ENCODE measurements at places on chromosomes 2 and 18.

- DNase-seq = no peak
Observed at GRCh38 chr2:29033656-29034055, 40.7 kb downstream of the PCARE start.

- DNase-seq = no peak
Observed at GRCh38 chr2:88054782-88055370, 707 bp downstream of the KRCC1 start.

- DNase-seq = no peak
Observed at GRCh38 chr2:73156539-73157124, 43.9 kb upstream of the RAB11FIP5 start.

DNA sequence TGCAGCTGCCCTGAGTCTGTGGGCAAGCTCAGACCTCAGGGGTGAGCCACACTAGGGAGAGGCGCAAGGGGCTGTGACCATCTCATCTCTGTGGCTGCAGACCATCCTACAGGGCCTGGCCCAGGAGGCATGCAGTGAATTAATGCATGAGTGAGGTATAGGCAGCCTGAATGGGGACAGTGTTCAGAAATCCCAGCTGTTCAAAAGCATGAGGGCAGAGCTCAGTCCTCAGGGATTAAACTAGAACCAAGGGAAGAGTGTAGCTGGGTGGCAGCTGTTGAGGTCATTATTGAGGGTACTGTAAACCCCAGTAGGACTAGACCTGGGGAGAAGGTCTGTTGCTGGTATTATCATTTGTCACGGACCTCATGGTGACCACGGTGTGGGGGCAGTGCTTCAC is 17.0 kb downstream of the TMEM177 start:
- no peak for DNase-seq

DNA sequence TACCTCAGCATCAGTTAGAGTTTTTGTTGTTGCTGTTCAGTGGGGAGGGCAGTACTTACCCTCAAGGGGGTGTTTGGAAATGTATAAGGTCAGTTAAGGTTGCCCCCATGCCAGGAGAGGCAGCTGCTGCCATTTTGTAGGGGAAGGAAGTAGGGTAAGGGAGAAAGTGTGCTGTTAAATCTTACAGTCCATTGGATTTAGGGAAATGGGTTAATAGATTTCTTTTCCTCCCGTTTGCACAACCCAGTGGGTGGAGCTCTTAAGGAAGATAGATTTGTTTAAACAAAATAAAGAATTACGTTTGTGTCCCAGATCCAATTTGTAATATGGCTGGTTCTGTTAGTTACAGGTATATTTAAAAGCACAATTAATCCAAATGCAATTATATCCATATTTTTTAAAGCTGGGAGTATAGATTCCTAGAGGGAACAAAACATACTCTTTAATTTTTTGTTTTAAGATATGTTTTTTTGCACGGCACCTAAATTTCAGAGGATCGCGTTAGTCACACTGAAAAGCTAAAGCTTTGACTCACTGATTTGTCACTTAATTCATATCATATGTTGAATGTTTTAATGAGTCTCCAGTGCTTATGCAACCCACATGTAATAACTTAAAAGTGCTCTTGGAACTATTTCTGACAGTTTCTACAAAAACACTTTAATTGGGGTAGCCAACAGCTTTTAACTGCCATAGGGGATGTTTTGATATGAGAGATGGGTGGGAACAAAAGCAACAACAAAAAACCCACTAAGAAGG is 9.0 kb upstream of the CWC22 start:
- no peak for DNase-seq

GRCh38 chr2:174121175-174121574 is 127.2 kb downstream of the OLA1 start:
- DNase-seq = no peak

GRCh38 chr18:70732188-70732587 is 443.3 kb downstream of the SOCS6 start:
- DNase-seq = no peak

GRCh38 chr2:215435280-215435869 is 493 bp downstream of the FN1 start:
- DNase-seq = no peak

GRCh38 chr2:57429831-57430230 is 616.8 kb upstream of the VRK2 start:
- DNase-seq = no peak

- no peak for DNase-seq
Observed at GRCh38 chr2:107542314-107542740, 284.4 kb upstream of the RGPD4 start.

DNA sequence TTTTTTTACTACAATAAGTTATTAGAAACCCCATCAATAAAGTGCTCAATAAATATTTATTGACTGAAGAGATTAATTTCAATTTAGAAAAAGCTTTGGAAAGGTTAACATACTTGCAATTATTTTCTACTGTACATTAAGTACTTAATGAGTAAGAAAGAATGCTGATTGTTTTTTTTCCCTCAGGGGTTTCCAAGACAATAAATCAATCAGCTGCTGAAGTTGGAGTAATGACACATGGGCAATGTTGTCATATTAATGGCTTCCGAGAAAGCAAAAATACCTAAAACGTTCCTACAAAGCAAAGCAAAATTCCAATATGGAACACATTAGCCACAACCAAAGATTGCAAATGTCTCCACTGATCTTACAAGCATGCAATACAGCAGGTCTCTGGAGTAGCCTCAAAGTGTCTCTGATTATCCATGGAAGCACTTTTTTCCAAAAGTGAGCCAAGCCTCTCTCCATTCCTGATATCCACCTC is 66.7 kb downstream of the ZC3H6 start:
- no peak for DNase-seq

DNA sequence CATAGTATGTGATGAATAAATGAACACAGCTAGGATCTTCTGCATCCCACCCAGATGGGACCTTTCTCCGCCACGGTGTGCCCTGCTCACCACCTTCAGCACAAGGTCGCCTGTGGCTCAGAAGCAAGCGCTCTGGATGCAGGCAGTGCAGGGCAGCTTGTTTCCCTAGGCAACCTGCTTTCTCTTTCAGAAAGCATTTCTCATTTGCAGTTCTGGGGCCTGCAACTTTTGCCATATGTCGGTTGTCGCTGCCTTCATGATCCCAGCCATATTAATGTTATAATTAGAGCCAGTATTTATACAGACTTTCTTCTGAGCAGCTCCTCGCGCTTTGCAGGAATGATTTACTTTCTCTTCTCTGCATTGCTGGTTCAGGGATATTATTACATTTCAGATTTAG is 692.8 kb downstream of the RNF144A start:
- no peak for DNase-seq

- no peak for DNase-seq
Observed at GRCh38 chr2:149331023-149331400, 625 bp downstream of the LYPD6 start.

DNA sequence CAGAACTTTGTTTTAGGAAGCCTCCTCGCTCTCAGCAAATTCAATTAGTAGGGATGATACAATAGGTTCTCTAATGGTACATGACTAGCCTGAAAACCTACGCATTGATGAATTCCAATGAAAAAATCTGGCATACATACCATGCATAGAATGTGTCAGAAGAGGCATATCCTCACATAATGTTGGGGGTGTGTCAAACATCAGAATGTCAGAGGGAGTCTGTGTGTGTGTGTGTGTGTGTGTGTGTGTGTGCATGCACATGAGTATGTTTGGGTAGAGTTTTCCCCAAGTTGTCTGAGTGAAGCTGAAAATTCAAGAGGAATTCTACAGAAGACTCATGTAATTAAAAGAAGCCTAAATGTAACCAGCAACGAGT is 78.5 kb downstream of the FIGN start:
- no peak for DNase-seq

GRCh38 chr2:6896930-6897759 is 19.6 kb downstream of the RSAD2 start:
- no peak for DNase-seq

GRCh38 chr2:108641756-108642155 is 77.5 kb upstream of the RANBP2 start:
- no peak for DNase-seq

- DNase-seq = no peak
Observed at GRCh38 chr2:136134126-136134525, 16.2 kb upstream of the CXCR4 start.

DNA sequence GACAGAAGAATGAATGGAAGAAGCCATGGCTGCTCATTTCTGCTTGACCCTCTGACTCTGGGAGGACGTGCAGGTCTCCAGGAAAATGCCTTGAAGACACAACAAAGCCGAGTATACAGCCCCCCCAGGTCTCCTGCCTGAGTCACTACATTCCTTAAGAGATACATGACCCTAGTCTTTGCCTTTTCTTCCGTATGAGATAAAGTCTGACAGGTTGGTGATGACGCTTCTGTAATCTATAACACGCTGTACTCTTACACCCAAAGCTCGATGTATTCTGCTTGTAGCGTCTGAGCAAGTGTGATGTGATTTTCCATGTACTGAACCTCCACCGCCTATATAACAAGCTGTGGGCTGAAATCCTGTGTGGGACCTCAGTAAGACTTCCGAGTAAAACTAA is 77.3 kb downstream of the KCTD1 start:
- DNase-seq = no peak

GRCh38 chr2:106582148-106583143 is 95.3 kb downstream of the CD8B2 start:
- peak; percentile 13 for DNase-seq

DNA sequence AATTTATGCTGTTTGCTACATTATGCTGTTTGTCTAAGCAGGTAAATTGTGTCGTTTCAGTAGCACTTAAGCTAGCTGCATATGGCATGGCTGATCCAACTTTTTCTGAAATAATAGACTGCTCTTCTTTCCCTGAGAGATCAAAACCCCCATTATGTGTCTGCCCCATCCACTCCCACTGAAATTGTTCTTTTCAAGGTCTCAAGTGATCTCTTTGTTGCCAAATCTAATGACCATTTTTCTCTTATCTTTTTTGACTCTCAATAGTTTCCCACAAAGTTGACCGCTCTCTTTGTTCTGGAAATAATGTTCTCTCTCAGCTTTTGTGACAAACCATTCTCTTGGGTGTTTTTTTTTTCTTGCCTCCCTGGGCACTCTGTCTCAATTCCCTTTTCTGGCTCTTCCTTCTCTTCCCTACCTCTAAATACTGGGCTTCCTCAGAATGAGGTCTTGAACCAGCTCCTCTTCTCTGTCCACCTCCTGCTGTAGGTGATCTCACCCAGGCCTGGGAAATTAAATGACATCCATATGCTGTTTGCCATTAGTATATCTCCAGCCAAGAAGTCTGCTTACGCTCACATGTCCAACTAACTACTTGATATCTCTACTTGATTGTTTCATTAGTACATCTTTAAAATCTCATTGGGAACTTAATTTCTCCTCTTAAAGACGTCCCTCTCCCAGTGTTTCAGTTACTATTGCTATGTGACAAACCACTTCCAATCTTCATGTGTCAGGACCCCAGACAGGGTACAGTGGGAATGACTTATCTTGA is 107.3 kb upstream of the TLK1 start:
- no peak for DNase-seq

DNA sequence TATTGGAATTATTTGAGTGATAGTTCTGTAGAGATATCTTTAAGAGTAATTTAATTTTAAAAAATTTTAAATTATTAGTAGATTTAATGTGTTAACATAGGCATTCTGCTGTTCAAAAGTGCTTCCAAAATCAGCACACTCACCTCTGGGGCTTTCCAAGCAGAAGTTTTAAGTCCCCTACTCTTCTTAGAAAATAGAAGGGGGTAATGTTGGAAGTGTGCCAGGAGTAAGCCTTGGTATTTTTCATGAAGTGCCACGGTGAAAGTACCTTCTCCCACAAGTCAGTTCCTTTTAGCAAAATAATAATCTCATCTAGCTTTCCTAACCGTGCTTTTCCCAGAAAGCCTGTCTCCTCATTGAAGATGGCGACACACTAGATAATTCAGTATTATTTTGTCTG is 3.9 kb upstream of the TNFRSF11A start:
- DNase-seq = no peak

DNA sequence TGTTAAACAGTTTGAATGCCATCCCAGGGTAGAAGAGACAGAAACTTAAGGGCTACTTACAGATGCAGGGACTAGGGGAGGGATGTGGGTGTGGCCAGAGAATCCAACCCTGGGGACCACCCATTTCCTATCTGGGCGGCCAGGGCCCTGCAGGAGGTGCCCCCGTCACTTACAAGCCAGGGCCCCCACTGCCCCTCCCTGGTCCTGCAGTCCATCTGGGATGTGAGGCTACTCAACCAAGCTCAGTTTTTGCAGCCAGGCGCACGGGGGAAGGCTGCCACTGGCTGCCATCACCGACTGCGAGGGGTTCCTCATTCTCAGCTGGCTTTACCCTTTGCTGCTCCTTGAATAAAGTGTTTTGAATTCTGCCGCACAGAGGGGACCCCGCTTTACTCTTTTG is 42.1 kb downstream of the RRM2 start:
- no peak for DNase-seq

DNA sequence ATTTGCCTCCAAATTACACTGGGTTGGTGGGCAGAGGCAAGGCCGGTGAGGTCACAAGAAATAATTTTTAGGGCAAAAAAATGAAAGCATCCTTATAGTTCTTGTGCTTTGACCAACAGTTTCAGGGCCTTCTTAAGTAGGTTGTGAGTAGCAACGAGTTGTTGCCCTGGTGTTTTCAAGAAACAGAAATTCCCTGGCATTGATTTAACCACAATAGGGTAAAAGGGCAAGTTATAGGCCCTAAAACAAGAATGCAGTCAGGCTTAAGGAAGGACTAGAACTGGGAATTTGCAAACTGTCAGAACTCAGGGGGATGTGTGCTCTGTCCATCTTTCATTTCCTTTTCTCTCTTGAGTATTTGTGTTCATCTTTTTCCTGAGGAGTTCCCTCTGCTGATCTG is 46.1 kb upstream of the STPG4 start:
- no peak for DNase-seq

DNA sequence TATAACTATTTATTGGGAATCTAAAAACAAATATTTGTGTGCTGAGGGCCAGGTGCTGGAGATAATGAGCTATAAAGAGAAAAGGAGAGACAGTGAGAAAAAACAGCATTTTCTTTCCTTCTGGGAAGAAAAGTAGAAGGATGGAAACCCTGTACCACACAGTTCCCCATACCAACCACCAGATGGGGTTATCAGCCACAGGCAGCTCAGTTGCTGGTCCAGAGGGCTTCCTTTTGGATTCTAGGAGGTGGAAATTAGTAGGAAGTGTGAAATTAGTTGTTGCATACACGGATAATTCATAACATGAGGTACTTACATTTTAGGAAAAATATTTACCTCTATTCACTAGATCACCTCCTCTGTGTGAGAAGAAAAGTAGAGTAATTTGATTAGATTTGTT is 237.0 kb upstream of the FOSL2 start:
- no peak for DNase-seq

GRCh38 chr2:71897836-71898235 is 249.8 kb downstream of the CYP26B1 start:
- no peak for DNase-seq

- no peak for DNase-seq
Observed at GRCh38 chr2:74493546-74493945, 5.9 kb downstream of the LBX2 start.

GRCh38 chr18:35880788-35881455 is 91.6 kb upstream of the RMP24 start:
- DNase-seq = no peak
